ENCODE measurements at places on chromosomes 7 and 10. TPM values are rescaled to one million over a fixed set of nuclear protein-coding genes. Genes with fewer than 3 reads are reported as not detected.

DNA sequence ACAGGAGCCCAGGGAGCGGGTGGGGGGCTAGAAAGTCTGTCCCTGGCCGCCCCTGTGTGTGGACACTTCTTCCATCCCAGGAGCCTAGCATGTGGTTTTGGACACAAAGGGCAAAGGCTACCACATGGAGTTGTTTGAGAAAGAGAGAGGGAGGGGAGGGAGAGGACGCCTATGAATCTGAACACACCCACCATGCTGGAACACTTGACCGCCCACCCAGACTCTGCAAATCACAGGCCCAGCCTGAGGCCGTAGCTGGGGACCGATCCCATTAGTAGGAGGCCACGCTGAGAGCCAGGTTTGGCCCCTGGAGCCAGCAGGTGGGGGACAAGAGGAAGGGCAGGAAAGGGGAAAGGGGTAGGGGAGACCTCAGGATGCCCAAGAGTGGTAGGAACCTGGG is 39.6 kb downstream of the ADAMTS14 start:
- H3K4me1 ChIP-seq, result no peaks in the 10 kb centered on the region
- no peak overlapping the region for H3K27ac ChIP-seq
- no peaks in the 10 kb centered on the region for H3K36me3 ChIP-seq
- H3K4me3 ChIP-seq, result no peak overlapping the region
- H3K27me3 ChIP-seq, result no peaks in the 10 kb centered on the region

- H3K4me1 ChIP-seq, result no peaks in the 10 kb centered on the region
- DNase-seq, result no peak
- no peak overlapping the region for H3K27ac ChIP-seq
- H3K4me3 ChIP-seq, result no peak overlapping the region
These were observed 68.4 kb downstream of the SLIT1 start for GRCh38 chr10:97117372-97117771.

PIP gene
- total RNA-seq, result not detected

- H3K27ac ChIP-seq, result peak overlapping the region; percentile 85
- no peak for DNase-seq
- peaks cover 18% of the 10 kb centered on the region for H3K36me3 ChIP-seq
- H3K4me3 ChIP-seq, result peak overlapping the region; percentile 29
- no peaks in the 10 kb centered on the region for H3K27me3 ChIP-seq
- peaks cover 37% of the 10 kb centered on the region for H3K4me1 ChIP-seq
These were observed 4.7 kb upstream of the NRF1 start for GRCh38 chr7:129606803-129607202.

- no peak for DNase-seq
- H3K4me3 ChIP-seq, result peak overlapping the region; percentile 50
- peak overlapping the region; percentile 76 for H3K27ac ChIP-seq
- H3K36me3 ChIP-seq, result peaks cover 31% of the 10 kb centered on the region
- no peaks in the 10 kb centered on the region for H3K27me3 ChIP-seq
These were observed 29.1 kb downstream of the EPC1 start for GRCh38 chr10:32317795-32318357.

- no peak overlapping the region for H3K4me3 ChIP-seq
- peaks cover 1% of the 10 kb centered on the region for H3K27me3 ChIP-seq
- no peaks in the 10 kb centered on the region for H3K36me3 ChIP-seq
- no peak for DNase-seq
- H3K27ac ChIP-seq, result no peak overlapping the region
- H3K4me1 ChIP-seq, result no peaks in the 10 kb centered on the region
These were observed 232.7 kb upstream of the TAC1 start for GRCh38 chr7:97499204-97499603.

ZNF503 gene
- not detected for total RNA-seq

DNA sequence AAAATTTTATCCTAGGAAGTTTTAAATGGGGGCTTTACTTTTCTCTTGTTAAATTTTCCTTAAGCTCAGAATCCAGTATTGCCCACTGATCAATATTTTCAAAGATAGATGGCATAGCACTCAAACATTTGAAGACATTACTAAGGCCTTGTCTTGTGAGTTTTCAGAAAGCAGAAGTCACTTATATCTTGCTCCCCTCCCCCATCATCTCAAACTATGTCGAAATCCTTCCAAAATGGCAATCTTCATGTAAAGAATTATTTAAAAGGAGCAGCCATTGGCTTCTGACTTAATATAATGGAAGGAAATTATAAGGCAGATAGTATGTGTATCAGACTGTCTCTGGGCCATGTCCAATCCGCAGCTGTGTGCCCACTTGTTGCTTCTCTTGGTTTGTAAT is 553.5 kb upstream of the C7orf33 start:
- H3K27me3 ChIP-seq, result no peaks in the 10 kb centered on the region
- no peaks in the 10 kb centered on the region for H3K36me3 ChIP-seq
- H3K4me1 ChIP-seq, result no peaks in the 10 kb centered on the region
- DNase-seq, result no peak
- no peak overlapping the region for H3K4me3 ChIP-seq

- peaks cover 14% of the 10 kb centered on the region for H3K4me1 ChIP-seq
- H3K27ac ChIP-seq, result no peak overlapping the region
- H3K4me3 ChIP-seq, result no peak overlapping the region
- H3K27me3 ChIP-seq, result no peaks in the 10 kb centered on the region
- no peak for DNase-seq
- H3K36me3 ChIP-seq, result no peaks in the 10 kb centered on the region
These were observed 60.2 kb downstream of the SGCE start for GRCh38 chr7:94595717-94596116.

KNDC1 gene
- 0.09 TPM for total RNA-seq

ZNF485 gene
- 7.6 TPM for total RNA-seq

UNC5B gene
- total RNA-seq, result not detected

GRCh38 chr10:20492447-20492846 is 404.7 kb downstream of the NEBL start:
- H3K4me1 ChIP-seq, result no peaks in the 10 kb centered on the region
- no peak overlapping the region for H3K27ac ChIP-seq
- no peak for DNase-seq
- no peak overlapping the region for H3K4me3 ChIP-seq

GRCh38 chr10:44863344-44864047 is 47.6 kb upstream of the TMEM72 start:
- DNase-seq, result no peak
- H3K4me3 ChIP-seq, result no peak overlapping the region
- peaks cover 48% of the 10 kb centered on the region for H3K27me3 ChIP-seq
- H3K4me1 ChIP-seq, result peaks cover 12% of the 10 kb centered on the region
- no peaks in the 10 kb centered on the region for H3K36me3 ChIP-seq

- H3K4me3 ChIP-seq, result no peak overlapping the region
- H3K36me3 ChIP-seq, result peaks cover 7% of the 10 kb centered on the region
- peaks cover 51% of the 10 kb centered on the region for H3K4me1 ChIP-seq
- H3K27me3 ChIP-seq, result no peaks in the 10 kb centered on the region
- no peak overlapping the region for H3K27ac ChIP-seq
These were observed 5.6 kb downstream of the BZW2 start for GRCh38 chr7:16651396-16652239.

- no peak overlapping the region for H3K27ac ChIP-seq
- no peaks in the 10 kb centered on the region for H3K4me1 ChIP-seq
- H3K4me3 ChIP-seq, result no peak overlapping the region
- DNase-seq, result no peak
These were observed 21.5 kb upstream of the COMMD3 start for GRCh38 chr10:22294694-22295093.

GPR141 gene
- total RNA-seq, result not detected

DNA sequence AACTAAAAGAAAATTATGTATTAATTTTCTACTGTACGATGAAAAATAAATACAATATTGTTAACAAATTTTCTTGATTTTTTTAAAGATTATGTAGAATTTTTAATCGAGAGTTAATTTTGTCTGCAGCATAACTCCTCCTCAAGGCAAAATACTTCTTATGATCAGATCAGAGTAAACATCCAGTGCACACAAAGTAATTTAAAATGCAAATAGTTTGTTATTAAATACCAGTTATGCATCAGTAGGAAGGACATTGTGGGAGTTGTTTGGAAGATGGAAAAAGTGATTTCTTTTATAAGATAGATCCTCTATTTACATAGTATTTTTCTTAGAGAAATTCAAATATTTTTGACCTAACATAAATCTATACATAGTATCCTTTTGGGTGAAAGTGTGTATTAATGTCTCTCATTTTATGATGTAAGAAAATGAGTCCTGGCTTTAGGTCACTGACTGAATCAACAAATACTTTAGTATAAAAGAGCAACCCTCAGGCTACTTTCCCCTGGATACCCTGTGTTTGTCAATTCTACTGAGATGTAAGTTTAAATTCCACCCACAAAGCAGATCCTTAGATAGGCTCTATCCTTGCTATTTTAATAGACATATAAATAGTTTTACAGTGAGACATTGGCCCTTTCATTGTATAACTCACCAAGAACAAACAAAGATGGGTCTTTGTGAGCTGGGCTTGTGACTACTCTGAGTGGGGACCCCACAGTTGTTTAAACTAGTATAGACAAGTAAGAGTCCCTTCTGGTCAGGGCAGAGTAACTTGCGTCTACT is 1133.7 kb downstream of the GATA3 start:
- H3K4me3 ChIP-seq, result no peak overlapping the region
- H3K36me3 ChIP-seq, result no peaks in the 10 kb centered on the region
- no peak overlapping the region for H3K27ac ChIP-seq
- no peaks in the 10 kb centered on the region for H3K4me1 ChIP-seq
- DNase-seq, result no peak

GRCh38 chr7:22250390-22250789 is 106.6 kb downstream of the RAPGEF5 start:
- H3K36me3 ChIP-seq, result peaks cover 7% of the 10 kb centered on the region
- no peak overlapping the region for H3K4me3 ChIP-seq
- H3K27ac ChIP-seq, result no peak overlapping the region
- H3K4me1 ChIP-seq, result no peaks in the 10 kb centered on the region

PUS7 gene
- total RNA-seq, result 17.8 TPM

DNA sequence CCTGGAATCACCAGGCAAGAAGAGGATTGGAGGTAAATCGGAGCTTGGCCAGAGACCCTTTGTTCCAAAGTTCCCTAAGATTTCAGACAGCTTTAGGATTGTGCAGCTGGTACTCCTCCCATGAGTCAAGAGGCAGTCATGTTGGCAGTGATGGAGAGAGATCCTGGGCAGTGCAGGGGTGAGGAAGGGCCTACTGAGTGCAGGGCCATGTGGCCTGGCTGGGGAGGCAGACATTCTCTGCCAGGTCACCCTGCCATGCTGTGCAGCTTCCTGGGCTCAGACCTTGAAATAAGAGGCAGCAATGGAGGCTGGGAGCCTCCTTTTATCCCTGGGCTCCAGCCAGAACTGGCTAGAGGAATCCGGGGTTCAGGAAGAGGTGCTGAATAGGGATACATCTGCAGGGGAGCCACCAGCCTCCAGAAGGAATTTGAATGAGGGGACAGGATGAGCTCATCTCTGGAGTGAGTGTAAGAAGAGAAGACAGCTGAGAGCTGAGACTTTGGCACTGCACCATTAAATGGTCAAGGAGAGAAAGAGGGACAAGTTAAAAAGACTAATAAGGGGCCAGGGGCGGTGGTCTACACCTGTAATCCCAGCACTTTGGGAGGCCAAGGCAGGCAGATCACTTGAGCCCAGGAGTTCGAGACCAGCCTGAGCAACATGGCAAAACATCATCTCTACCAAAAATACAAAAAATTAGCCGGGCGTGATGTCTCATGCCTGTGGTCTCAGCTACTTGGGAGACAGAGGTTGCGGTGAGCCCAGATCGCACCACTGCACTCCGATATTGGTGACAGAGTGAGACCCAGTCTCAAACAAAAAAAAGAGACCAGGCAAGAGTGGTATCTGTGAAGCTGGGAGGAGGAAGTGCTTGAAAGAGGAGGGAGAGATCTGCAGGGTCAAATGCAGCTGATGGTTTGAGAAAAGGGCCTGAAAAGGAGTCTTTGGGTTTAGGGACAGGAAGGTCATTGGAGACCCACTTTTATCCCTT is 12.0 kb downstream of the SFTPD start:
- H3K4me3 ChIP-seq, result peak overlapping the region; percentile 37
- H3K27ac ChIP-seq, result peak overlapping the region; percentile 97
- peaks cover 48% of the 10 kb centered on the region for H3K4me1 ChIP-seq
- DNase-seq, result no peak

EGR2 gene
- total RNA-seq, result 9.4 TPM

ERV3-1 gene
- 23.2 TPM for total RNA-seq

ADAMTS14 gene
- not detected for total RNA-seq
